ENCODE measurements at places on chromosomes 12 and 14.

DNA sequence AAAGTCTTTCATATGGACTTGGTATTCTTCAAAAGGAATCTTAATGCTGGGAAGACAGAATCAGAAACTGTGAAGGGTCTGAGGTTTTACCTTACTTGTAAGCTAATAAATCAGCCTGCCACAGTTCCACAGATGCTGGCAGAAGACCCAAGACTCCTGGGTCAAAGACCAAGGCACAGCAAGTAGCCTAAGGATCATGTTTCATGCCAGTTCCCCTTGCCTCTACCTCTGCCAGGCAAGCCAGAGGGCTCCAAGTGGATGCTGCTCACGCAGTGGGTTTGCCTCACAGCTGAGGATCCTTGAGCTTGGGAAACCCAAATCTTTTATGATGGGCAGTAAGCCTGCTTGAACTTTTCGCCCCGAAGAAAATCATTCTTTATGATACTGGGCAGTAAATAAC is 15.2 kb upstream of the RXYLT1 start:
- DNase-seq: no peak

DNA sequence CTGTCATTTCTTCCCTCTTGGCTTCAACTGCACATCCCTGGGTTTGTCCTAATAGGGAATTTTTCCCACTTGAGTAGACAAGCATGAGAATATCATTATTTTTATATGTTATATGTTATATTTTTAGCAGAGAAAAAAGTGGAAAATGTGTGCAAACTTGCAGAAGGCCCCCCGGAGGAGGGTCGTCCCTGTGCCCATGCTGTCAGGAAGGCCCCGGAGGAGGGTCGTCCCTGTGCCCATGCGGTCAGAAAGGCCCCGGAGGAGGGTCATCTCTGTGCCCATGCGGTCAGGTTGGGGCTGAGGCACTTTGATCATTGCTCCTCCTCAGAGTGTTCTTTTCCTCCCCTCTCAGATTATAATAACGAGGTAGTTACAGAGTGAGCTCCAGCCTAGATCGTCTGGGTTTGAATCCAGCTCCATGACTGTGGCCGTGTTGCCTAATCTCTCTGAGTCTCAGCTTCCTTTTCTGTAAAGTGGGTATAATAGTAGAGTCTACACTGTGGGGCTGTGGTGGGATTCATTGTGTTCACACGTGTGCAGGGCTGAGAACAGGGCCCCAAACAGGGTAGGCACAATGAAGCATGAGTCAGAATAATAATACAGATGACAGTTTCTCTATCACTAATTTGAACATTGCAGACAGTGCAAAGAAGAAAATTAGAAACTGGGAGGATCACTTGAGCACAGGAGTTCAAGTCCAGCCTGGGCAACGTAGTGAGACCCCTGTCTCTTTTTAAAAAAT is 33.4 kb downstream of the ELK3 start:
- DNase-seq: no peak

DNA sequence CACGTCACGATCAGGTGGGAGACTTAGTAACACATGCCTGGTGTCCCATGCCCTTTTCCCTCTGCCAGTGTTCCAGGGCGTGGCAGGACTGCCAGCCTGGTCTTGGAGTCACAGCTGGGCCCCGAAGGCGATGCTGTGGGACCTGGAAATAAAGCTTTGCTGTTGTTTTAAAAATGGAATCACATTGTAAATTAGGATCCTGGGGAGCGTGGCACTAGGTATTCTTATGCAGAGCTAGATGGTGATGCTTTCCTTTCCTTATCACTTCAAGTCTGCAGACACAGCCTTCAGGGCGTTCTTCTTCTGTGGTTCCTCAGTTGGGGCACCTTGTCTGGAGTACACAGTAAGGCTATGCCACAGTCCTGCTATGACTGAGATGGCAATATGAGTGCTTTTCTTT is 64.6 kb downstream of the BICD1 start:
- DNase-seq: no peak

- no peak for DNase-seq
These were observed 83.4 kb upstream of the ESRRB start for GRCh38 chr14:76292561-76292960.

DNA sequence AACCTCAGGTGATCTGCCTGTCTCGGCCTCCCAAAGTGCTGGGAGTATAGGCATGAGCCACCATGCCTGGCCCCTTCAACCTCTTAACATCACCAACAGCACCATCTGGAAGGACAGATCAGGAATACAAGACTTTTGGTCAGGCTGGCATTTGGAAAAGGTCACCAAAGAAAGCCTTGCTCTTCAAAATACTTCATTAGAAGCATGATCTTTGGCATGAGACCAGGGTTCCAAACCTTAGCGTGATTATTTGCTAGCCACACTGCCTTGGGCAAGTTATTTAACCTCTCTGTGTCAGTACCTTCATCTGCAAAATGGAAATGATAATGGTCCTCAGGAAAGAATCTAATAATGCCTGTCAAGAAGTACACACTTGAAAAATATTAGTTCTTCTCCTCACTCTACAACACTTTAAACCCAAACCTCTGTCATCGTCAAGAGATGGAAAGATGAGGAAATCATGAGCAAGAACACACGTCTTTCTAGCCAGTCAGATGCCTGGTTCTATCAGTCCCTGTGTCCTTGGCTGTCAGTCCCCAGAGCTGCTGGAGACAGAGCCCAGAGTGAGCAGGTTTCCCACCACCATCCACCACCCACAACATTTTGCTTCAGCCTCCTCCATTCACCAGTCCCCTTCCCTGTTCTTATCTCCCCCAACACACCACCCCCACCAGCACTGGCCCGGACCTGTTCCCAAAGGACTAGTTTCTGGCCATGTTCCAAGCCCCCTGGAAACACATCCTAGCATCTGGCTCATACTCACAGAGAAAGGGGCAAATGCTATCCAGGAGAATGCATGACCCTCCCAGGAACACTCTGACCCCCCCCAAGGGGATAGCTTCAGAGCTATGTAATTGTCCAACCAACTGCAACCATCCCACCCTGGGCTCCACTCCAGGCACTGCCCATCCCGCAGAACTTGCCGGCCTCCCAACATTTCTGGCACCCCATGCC is 2.0 kb downstream of the ADCY6 start:
- no peak for DNase-seq

GRCh38 chr12:20963762-20964161 is 153.3 kb downstream of the SLCO1B3 start:
- no peak for DNase-seq

- no peak for DNase-seq
These were observed 6.9 kb downstream of the RARG start for GRCh38 chr12:53224897-53225634.

- DNase-seq: no peak
These were observed 8.6 kb downstream of the CACNA1C start for GRCh38 chr12:2061402-2061801.

DNA sequence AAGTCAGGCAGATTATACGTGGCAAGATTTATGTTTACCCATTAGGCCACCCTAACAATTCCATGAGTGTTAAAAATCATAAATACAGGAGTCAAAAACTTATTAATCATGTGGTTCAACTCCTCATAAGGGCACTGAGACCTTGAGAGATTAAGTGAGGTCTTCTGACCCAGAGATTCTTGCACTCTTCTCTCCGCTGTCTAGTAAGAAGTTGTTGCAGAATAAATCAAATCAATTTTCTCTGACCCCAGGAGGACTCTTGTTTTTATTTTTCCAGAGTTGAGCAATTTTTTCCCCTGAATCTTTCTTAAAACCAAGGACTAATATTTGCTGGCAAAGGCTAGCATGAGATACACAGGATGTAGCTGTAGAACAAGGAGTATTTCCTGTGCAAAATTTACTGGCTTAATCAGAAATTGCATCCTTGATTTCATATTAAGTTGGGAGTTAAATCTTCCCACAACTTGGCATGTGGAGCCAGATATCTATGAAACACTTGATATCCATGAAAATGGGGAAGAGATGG is 90.9 kb upstream of the PTHLH start:
- DNase-seq: no peak

DNA sequence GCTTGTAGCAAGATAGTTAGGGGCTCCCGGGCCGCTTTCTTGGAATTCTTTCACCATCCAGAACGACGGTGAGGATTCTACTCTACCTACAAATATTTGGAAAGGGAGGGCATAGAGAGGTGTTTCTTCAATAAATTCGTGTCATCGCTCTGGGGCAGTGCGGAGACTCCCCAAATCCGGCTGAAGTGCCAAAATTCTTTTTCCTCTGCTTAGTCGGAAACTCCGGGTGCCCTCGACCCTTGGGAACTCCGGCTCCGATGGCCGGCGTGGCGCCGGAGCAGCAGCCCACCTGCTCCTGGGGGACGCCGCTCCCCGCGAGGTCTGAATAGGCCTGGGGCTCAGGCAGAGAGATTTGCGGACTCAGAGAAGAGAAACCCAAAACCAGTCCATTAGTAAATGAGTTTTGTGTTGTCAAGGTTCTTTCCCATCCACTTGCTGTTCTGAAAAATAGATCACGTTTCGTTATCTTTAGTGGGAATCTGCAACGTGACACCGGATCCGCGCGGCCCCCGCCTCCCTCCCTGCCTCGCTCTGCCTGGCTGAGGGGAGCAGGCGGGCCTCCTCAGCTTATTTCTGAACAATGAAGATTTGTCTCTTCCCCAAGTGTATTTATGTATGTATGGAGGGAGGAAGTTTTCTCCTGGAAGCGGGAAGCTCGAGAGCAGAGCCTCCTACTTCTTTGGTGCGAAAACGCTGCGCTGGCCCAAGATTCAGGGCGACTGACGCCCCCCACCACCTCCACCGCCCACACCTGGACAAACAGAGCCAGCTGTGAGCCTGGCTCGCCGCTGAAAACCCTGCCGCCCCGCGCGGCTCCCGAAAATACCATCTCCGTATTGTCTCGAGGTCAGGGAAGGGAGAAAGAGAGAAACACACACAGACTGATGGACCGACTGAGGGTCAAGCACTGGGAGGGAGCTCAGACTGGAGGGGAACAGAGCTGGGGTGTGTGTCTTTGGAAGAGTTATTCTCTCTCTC is 3.7 kb upstream of the SIX1 start:
- DNase-seq: no peak

DNA sequence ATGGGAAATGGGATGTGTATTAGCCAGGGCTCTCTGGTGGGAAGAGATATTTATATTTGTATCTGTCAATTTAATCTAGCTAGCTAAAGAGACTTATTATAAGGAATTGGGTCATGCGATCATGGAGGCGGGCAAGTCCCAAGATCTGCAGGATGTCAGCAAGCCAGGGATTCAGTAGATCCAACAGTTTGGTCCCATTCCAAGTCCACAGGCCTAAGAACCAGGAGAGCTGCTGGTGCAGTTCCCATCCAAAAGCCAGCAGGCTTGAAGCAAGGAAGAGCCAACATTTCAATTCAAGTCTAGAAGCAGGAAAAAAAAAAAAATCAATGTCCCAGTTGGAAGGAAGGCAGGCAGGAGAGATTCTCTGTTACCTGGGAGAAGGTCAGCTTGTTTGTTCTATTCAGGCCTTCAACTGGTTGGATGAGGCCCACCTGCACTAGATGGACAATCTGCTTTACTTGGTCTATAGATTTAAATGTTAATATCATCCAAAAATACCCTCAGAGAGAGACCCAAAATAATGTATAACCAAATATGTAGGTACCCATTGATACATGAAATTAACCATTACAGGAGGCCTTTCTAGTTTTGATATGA is 60.7 kb upstream of the BCAT1 start:
- DNase-seq: no peak

DNA sequence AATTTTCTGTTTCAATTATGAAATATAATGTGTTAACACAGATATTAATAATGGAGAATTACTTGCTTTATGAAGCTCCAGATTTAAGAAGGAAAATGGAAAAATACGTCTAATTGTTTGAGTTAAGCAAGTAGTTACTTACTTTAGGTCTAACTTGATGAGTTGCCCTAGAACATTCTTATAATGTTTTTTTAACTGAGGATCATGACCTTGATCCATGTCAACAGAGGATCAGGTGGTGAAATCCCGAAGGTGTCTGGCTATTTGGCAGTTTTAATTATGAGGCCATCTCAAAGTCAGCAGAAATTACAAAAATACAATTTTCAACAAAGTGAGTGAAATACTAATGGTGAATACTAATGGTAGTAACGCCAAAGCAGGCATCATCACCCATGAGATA is 57.0 kb upstream of the REP15 start:
- DNase-seq: no peak

- no peak for DNase-seq
These were observed 37.1 kb downstream of the USP15 start for GRCh38 chr12:62297321-62297720.

DNA sequence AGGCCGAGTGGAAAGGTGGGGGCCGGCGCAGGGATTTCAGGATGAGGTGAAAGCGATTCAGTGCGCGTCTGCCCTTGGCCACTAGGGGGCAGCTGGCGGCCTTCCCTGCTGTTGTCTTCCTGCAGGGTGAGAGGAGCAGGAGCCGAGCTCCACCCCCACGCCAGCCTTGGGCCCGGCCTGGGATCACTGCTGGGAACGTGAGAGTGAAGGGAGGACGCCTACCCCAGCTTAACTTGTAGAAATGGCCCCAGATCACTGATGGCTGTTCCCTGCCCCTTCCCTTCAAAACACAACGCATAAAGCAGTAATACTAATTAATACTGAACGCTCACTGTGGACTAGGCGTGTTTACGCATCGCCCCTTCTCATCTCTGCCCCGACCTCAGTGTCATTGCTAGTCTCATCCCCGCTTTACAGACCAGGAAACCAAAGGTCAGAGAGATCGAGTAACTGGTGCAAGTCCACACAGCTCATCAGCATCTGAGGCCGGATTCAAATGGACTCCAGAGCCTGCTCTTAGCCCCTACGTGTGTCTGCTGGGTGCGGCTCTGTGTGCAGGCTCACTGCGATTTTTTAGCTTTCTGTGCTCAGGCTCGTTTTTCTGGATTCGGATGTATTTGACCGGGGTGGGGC is 24.3 kb downstream of the MVK start:
- DNase-seq: peak; percentile 63

DNA sequence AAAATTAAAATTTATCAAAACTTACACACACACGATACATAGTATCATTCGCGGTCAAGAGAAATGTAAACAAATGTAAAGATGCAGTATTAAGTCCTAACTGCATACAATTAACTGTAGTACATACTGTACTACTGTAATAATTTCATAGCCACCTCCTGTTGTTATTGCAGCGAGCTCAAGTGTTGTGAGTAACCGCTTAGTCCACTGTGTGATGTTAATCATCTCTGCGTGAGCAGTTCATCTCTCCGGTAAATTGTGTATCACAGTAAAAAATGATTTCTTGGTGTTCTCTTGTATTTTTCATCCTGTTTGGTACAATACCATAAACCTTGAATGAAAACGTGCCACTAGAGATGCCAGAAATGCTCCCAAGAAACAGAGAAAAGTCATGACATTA is 6.5 kb downstream of the EPS8 start:
- no peak for DNase-seq

- DNase-seq: no peak
These were observed 1.8 kb upstream of the CKAP4 start for GRCh38 chr12:106249411-106250135.

DNA sequence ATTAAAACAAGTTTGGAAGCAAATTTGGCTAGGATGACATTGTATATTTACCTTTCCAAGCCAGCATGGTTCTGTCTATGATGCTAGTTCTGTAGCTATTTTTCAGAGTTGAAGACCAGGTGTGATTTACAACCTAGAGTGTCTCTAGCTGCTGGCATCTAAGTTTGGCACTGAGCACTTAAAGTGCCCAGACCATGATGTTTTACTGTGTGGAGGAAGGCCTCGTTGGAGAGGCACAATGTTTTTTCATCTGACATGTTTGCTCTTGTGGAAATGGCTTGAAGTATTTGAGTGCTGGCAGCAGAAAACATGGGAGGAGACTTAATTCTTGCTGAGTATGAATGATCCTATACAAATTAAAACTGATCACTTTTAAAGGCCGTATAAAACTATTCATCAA is 13.0 kb upstream of the C12orf71 start:
- DNase-seq: no peak
